ENCODE measurements at places on chromosomes 6 and 20.

DNA sequence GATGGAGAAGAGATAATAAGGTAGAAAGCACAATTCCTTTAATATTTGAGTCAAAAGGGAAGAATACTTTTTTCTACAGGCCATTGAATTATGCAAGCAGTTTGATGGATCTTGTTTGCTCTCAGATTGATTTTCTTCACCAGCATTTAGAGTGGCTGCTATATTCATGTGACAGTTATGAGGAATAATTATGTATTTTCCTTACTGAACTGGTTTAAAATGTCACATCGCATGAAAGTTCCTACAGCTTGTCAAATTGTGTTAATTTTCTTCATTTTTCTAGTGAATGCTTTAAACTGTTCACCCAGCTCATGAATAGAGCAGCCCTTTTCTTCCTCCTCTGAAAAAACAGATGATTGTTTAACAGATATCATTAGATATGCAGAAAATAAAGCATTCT is 37.4 kb upstream of the TPD52L1 start:
- DNase-seq = no peak

DNA sequence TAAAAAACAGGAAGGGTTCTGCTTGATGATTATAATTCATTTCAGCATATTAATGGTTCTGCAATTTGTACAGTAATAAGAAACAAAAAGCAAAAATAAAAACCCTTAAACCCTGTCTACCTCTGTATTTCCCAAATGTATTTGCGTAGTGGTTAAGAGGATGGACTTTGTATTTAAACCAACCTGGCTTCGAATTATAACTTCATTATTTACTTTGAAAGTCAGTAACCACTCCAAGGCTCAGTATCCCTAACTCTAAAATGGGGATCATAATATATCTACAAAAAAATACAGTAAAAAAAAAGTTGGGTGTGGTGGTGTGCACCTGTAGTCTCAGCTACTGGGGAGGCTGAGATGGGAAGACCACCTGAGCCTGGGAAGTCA is 21.4 kb downstream of the PERP start:
- DNase-seq = no peak

- DNase-seq = no peak
Measured at GRCh38 chr6:55925292-55925691, 49.9 kb upstream of the BMP5 start.

DNA sequence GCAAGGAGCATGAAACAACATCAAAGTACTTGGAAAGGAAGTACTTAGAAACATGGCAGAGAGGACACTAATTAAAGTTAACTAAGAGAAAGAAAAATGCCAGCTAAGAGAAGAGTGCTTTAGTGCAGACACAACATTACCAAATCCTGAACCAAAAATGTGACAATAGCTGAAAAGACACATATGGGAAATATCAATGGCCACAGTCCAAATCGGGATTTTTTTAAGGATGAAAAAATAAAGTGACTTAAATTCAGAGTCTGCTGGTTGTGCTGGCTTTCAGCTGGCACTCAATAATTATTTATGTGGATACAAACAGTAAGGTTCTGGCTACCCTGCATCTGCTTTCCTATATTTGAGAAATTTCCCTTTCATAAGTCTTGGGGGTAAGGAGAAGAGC is 12.6 kb upstream of the DST start:
- no peak for DNase-seq

- no peak for DNase-seq
Measured at GRCh38 chr6:138719744-138720143, 53.8 kb upstream of the CCDC28A start.

DNA sequence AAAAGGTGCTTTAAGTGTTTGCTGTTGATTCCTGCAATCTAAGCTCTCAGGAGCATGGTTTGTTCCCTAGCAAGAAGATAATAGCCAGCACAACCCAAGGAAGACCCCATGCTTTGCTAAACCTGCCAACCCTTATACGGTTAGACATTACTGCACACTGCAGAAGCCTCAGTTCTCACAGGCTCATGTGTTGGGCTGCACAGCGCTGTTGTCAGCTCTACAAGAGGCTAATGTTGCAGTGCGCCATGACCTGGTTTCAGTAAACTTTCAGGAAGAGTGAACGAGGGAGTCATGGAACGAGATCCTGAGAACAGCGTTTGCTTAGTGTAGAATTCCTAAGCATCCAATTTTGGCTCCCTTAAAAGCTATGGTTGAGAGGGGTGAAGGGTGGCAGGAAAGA is 218.5 kb downstream of the ARHGAP18 start:
- DNase-seq = no peak

DNA sequence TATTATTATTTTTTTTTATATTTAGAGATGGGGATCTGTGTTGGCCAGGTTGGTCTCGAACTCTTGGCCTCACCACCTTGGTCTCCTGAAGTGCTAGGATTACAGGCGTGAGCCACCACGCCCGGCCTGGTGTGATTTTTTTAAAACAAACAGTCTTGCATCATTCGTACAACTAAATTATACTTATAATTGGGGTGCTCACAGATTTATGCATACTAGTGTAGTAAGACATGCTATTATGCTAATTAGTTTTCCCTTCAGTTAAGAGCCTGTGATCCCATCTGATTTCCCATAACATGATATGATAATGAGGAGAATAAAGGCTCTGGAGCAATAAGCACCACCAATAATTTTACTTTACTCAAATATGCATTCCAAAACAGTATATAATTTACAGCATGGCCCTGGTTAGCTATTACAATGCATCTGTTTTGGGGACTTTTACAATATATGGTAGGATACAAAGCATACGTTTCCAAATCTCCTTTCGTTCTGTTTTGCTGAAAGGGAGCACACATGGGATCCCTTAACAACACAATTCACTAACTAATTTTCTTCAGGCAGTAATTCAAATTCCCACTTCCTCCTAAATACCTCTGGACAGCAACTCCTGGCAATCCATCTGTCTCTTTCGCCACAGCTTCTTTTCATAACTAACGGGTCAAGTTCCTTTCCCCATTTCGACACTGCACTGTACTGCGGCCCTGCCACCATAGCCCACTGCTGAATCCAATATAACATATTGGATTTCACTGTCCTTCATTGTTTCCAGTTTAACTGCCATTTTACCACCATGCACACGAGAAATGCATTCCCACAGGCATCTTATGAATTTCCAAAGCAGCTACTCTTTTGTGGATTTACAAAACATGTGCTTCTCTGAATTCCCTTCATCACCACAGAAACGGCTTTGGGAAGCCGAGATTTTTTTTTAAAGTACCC is 1.7 kb downstream of the NUDT3 start:
- no peak for DNase-seq

GRCh38 chr20:46357030-46357514 is 48.8 kb upstream of the CDH22 start:
- DNase-seq = no peak

- no peak for DNase-seq
Measured at GRCh38 chr6:81787313-81788068, 35.0 kb upstream of the TENT5A start.

DNA sequence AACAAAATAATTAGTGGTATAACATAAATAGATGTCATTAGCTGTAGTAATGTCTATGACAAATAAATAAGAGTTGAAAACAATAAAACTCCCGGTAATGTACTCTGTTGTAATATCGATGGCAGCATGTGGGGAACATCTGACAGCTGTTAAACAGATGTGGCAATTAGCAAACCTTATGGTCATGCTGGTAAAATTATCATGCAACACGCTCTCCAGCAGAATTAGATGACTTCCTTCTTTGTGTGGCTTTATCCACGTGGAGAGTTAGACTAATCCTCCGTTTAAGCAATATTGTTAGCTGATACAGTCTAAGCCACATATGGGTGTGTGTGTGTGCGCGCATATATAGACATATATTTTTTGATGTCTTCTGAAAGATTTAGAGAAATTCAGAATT is 77.7 kb upstream of the ZFP64 start:
- DNase-seq = no peak

GRCh38 chr6:170271771-170272314 is 19.0 kb downstream of the DLL1 start:
- DNase-seq = peak; percentile 84

DNA sequence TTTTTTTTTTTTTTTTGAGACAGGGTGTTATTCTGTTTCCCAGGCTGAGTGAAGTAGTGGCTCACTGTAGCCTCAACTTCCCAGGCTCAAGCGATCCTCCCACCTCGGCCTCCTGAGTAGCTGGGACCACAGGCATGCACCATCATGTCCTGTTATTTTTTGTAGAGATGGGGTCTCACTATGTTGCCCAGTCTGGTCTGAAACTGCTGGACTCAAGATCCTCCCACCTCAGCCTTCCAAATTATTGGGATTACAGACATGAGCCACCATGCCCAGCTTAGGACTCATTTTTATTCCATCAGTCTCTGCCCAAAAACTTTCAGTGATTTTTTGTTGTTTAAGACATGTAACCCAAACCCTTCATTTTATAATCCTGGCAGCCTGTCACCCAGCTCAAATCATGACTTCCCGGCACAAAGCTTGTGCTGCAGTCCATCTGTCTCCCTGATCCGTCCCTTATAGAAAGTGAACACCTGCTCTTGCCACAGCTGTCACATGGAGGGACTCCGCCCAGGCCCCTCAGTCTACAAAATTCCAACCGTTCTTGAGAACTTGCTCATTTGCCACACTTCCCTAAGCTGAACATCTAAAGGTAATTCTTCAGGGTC is 183.9 kb upstream of the JARID2 start:
- no peak for DNase-seq

DNA sequence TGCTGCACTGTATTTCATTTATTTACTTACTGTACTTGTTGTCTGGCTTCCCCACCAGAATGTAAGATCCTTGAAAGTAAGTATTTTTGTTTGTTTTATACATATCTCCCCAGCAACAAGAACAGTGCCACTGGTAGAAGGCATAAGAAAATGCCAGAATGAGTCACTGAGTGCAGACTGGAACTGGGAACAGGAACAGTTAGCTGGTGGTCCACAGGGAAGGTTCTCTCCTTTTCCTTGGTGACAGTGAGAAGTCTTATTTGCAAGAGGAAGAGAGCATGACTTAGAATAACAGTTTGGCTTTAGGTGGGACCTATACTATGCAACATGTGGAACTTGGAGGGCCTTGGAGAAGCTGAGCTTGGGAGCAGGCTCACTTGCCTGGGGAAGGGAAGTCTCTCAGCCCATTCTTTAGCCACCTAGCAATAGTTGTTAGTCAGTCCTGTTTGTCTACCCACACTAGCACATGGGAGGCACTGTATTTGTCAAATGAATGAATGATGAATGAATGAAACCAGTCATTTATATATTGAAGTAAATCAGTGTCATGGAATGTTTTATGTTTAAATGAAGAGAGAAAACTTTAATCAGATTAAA is 203.5 kb downstream of the KCNQ5 start:
- no peak for DNase-seq

DNA sequence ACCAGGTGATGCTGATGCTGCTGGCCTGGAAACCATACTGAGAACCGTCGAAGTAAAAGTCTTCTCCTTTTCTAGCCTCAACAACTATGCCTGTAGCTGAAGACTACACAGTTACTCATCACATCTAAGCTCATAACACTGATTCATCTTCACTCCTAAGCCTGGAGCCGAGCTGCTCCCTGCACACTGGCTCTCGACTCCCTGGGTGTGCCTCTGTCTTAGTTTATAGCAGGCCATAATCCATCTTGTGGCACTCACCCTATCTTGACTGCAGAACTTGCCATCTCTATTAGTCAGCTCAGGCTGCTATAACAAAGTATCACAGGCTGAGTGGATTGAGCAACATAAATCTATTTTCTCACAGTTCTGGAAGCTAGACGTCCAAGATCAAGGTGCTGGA is 191.0 kb downstream of the UNC5CL start:
- DNase-seq = no peak
